ENCODE measurements at places on chromosomes 4 and X.

DNA sequence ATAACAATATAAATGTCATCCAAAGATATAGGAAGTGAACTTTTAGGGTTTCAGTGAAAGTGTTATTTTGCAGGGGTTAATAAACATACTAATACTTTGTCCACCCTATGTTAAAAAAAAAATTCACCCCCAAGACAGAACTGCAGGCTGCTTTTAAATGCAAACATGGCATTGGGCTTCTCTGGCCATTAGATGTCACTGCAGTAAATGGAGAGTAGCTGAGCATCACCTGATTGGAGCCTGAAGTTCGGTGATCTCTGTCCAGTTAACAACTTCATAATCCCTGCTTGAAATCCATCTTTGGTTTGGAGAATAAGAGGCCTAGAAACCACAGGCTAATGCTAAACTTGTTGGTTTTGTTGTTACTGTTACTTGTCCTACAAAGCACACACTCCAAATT is 18.7 kb downstream of the SLC25A43 start:
- no peaks in the 10 kb centered on the region for H3K27me3 ChIP-seq
- no peaks in the 10 kb centered on the region for H3K36me3 ChIP-seq
- H3K4me3 ChIP-seq: no peak overlapping the region
- no peaks in the 10 kb centered on the region for H3K4me1 ChIP-seq
- no peak overlapping the region for H3K27ac ChIP-seq

GRCh38 chr4:1770245-1770644 is 22.8 kb upstream of the FGFR3 start:
- H3K36me3 ChIP-seq: no peaks in the 10 kb centered on the region
- H3K27ac ChIP-seq: no peak overlapping the region
- H3K27me3 ChIP-seq: peaks cover 40% of the 10 kb centered on the region
- no peak overlapping the region for H3K4me3 ChIP-seq

DNA sequence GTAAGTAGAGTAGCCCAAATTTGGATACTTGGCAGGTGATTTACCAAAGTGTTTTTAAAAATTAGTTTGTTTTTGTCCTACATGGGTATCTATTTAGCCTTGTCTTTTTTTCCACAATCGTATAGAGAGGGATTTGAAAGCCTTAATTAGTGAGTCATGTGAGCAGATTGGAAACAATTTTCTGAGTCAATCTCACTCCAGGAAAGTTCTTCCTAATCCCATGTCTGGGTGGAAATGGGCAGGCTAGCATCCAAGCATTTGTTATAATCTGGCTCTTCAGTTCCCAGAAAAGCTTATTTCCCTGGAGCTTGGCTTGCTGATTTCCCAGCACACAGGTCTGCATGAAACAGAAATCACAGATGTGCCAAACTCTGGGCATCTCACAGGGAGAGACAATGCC is 426.9 kb upstream of the BOD1L1 start:
- no peaks in the 10 kb centered on the region for H3K36me3 ChIP-seq
- peaks cover 15% of the 10 kb centered on the region for H3K27me3 ChIP-seq
- no peak overlapping the region for H3K27ac ChIP-seq
- no peaks in the 10 kb centered on the region for H3K4me1 ChIP-seq
- no peak for DNase-seq

DNA sequence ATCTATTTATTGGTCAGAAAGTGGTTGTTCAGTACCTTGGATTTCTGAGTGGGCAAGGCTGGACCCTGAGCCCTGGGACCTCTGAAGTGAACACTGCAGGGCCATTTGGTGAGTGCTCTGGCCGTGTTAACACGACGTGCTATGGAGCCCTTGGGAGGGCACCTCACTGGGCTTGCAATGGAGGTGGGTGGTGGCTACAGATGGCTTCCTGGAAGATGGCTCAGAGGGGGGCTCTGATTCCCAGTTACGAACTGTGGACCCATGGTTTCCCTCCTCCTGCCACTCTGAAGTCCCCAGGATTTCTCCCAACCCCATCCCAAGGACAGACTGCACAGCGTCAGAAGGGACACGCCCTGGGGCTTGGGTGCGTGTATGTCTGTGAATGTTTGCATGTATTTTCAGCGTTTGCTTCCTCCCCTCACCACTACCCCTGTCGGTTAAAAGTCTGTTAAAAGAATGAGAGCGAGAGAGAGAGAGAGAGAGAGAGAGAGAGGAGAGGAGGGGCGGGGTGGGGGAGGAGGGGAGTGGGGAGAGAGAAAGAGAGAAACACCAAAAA is 3.7 kb upstream of the RHOH start:
- no peak overlapping the region for H3K27ac ChIP-seq
- H3K36me3 ChIP-seq: no peaks in the 10 kb centered on the region
- H3K4me3 ChIP-seq: no peak overlapping the region

DNA sequence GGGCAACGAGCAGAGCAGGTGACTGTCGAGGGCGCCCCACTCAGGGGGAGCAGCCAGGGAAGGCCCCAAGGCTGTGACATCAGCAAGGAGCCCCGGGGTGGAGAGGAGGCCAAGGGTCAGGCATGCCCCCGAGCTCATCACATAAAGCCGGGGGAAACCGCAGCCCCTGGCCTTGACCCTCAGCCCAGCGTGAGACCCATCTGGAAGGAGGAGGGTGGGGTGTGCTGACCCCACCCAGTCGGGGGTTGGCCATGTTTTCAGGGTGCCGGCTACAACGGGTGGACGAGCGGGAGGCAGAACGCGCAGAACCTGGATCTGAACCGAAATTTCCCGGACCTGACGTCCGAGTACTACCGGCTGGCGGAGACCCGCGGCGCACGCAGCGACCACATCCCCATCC is 13.9 kb downstream of the CPZ start:
- H3K4me3 ChIP-seq: no peak overlapping the region
- no peak overlapping the region for H3K27ac ChIP-seq
- no peak for DNase-seq
- H3K36me3 ChIP-seq: no peaks in the 10 kb centered on the region

DNA sequence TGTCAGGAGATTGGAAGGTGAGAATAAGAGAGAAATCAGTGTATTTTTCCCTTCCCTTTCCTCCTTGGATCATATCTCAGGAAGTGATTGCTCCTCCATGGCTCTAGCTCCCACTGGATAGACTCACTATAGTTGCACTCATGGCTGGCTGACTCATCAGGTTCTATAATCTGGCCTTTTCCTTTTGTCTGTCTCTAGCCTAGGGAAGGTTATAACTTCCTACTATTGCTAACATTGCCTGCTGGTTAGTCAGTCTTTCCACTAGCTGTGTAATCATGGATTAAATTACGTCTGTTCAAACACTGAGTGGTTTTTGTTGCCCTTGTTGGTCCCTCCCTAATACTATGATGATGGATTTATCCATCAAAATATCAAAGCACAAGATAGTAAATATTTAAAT is 195.5 kb upstream of the VEGFC start:
- no peak for DNase-seq
- H3K36me3 ChIP-seq: no peaks in the 10 kb centered on the region
- no peak overlapping the region for H3K4me3 ChIP-seq
- H3K27ac ChIP-seq: no peak overlapping the region
- H3K4me1 ChIP-seq: no peaks in the 10 kb centered on the region
- no peaks in the 10 kb centered on the region for H3K27me3 ChIP-seq

DNA sequence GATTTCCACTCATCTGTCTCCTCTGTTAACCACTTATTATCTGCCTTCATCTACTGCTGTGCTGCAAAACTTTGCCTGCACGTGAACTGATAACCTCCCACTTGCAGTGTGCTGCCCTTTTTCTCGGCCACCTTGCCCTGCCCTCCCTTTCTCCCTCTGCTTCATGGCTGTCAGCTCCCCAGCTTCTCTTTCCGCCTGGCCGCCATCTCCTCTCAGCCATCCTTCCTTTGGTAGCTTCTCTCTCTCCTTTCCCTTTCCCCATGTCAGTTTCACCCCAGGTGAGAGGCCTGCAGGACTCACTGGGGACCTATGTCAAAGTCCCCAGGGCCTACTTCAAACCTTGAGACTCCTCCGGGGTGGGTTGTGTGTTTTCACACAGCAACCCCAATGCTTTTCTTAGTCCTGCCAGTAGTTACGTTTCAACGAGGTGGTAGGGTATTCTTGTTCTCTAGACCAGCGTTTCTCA is 6.6 kb downstream of the MSL3 start:
- no peak for DNase-seq
- no peak overlapping the region for H3K4me3 ChIP-seq
- H3K36me3 ChIP-seq: peaks cover 22% of the 10 kb centered on the region
- no peaks in the 10 kb centered on the region for H3K4me1 ChIP-seq
